ENCODE measurements at places on chromosomes 2 and 18. TPM values are rescaled to one million over a fixed set of nuclear protein-coding genes. Genes with fewer than 3 reads are reported as not detected.

The LIPG gene
- 0.83 TPM for total RNA-seq

The GCA gene
- 7.6 TPM for total RNA-seq

The EMILIN2 gene
- total RNA-seq = 16.3 TPM

The HOXD8 gene
- 0.44 TPM for total RNA-seq

The FAM110C gene
- not detected for total RNA-seq

The AFG3L2 gene
- 41.4 TPM for total RNA-seq

The EMILIN1 gene
- total RNA-seq = 366 TPM

The ARL6IP6 gene
- 18.5 TPM for total RNA-seq

The MSTN gene
- 0.29 TPM for total RNA-seq

All from smooth muscle cell of trachea (primary cell).